ENCODE measurements at places on chromosomes 12 and 14. TPM values are rescaled to one million over a fixed set of nuclear protein-coding genes. Genes with fewer than 3 reads are reported as not detected.

DNA sequence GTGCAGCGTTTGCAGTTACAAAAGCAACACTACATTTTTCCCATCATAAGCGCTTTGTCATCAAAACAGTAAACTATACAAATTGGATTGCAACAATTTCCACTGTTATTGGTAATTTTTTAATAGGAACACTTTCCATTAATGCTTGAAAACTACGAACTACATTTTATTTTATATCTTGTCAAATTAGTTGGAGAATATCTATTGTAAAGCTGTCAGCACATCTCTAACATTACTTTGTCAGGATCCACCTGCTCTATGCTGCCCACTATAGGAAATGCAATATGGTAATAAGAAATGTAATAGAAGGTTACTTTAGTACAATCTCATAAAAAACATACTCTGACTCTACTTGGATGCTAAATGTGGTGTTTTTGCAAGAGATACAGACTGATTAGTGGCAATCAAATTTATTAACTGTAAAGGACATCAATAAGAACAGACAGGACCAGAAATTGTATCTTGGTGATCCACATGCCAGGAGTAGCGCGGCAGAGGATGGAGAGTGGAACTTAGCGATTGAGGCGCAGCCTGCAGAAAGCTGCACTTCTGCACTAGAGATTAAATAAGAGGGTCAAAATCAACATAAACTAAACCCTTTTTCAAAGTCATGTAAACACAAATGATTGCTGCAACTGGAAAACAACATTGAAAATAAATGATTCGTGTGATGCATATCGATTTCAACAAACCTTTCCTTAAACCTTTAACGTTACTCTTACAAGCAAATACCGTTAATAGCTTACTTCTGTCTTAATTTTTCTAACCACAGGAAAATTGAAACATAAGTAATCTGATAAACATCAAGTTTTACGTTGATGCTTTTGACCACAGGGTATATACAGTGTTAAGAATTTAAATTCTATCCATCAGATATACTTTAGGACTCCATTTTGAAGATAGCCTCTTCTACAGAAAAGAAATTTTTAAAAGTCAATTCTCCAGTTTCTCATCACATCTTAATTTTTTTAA is 3.6 kb upstream of the ARID2 start:
- H3K4me3 ChIP-seq, result peak overlapping the region; percentile 89
- H3K27me3 ChIP-seq, result no peaks in the 10 kb centered on the region

DNA sequence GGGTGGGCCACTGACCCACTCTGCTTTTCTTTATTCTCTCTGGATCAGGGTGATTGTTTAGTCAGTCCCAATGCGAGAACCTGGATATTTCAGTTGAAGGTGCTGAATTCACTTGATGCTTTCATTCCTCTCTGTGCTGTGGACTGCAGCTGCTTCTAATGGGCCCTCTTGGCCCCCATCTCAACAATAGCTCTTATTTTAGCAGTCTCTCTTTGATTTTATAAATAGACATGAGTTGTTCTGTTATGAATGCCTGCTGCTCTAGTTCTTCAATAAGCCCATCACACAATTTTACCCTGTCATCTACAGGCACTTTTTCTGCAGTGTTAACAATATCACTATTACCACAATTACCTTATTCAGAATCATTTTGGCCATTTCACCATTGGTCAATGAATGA is 54.1 kb upstream of the YARS2 start:
- no peaks in the 10 kb centered on the region for H3K27me3 ChIP-seq
- H3K27ac ChIP-seq, result peak overlapping the region; percentile 70
- peak overlapping the region; percentile 19 for H3K4me3 ChIP-seq

The GDF3 gene
- 0.19 TPM for total RNA-seq

The CMKLR1 gene
- 5.7 TPM for total RNA-seq

The TSHR gene
- not detected for total RNA-seq
